ENCODE measurements at places on chromosomes 16 and 17.
A peak's percentile ranks its signal among the peaks of the same experiment; 100 is the strongest.

DNA sequence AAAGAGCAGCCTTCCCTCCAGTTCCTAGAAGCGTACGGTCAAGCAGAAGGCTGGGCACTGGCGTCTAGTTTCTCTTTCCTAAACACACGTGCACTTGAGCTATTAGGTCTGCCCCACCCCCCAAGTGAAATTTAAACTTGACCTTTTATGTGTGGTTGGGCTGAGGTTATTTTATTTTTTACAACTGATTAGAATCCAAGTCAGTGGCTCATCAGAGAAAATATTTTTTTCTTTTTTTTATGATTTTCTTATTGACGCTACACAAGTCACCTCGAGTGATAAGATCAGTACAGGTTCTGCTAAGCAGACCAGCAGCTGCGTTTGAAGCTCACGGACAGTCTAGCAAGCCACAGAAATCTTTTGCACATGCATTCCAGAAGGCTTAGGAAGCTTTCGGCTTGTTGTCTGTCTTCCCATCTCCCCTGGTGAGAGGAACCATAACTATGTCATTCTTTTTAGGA, 95.1 kb downstream of the ZFHX3 start:
- DNase-seq = peak; percentile 62

DNA sequence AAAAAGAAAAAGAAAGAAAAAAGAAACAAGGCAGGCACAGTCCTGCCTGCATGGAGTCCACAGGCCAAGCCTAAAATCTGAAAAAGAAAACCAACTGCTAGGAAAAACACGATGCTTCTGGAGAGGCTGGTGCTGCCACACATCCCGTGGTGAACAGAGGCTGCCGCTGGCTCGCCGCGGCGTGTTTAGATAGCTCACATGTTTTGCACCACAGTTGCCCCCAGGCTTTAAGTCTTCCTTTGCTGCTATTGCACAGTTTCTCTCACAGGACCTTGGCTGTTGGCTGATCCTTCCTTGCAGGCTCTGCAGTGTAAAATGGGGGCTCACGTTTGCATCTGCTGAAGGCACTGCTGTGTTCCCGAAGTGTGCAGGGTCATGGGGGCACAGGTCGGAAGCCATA, 8.6 kb downstream of the SLC6A4 start:
- DNase-seq = no peak

- DNase-seq = no peak
These were observed 96.1 kb downstream of the C17orf67 start for GRCh38 chr17:56737421-56738161.

- no peak for DNase-seq
These were observed 65.1 kb downstream of the RTN4RL1 start for GRCh38 chr17:1959871-1960544.

- DNase-seq = no peak
These were observed 19.6 kb downstream of the COG7 start for GRCh38 chr16:23433261-23433920.

- no peak for DNase-seq
These were observed 117.5 kb downstream of the ASIC2 start for GRCh38 chr17:33175562-33175961.

GRCh38 chr16:79610771-79611170, 10.2 kb upstream of the MAF start:
- DNase-seq = no peak

DNA sequence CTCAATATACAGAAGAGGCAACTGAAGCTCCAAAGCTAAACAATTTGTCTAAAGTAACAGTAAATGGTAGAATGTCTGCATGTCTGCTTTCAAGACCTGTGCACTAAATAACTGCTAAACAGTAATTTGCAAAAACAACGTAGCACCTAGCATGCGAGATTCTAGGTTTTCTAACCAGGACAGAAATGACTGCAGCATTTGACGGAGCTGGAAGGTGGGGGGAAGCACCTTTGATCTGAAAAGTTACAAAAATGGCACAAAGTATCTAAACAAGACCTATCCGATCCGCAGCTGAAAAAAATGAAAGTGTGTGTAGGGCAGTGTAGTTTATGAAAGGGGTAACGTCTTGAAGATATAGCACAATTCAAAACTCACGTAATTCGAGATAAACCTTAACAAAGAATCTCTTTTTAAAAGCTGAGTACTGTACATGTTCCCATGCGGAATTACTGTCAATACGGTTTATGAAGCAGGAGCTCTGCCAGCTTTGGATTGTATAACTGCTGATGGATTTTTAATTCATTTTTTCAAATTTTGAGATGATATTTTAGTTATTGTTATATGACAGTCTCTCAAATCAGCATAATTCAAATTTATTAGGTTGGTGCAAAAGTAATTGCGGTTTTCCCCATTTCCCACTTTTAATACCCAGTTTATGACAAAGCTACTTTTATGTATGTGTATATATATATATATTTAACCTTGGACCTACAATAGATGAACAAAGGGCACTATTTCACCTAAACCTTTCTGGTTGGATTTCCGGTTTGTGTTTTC, 1.2 kb upstream of the WIPI1 start:
- no peak for DNase-seq

GRCh38 chr17:55549140-55549539, 37.9 kb upstream of the SMIM36 start:
- DNase-seq = no peak

DNA sequence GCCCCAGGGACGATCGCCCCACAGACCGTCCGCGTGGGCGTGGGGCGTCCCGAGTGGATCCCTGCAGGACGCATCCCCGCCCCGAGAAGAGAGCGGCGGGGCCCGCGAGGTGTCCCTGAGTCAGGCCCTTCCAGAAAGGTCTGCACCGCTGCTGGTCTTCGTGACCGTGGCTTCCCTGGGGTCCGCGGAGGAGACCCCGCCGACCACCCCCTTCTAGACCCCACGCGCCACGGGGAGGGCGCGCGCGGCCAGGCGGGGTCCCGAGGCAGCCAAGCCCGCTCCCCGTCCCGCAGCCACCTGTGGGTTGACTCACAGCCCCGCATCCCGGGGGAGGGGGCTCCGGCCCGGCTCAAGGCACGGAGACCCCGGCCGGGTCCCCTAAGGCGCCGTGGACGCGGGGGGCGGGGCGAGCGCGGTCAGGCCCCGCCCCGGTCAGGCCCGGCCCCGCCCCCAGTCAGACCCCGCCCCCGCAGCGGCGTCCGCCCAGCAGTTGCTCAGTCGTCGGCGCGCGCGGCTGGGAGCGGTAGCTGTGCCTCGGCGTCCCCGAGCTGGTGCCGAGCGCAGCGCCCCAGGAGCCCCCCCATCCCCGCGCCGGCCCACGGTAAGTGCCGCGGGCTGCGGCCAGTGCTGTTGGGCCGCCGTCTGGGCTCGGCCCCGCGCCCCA, at the start of gene BAIAP3:
BAIAP3 (plus strand) TSS at position 497 of the 664 bp plus-strand sequence. CDS start 4,905 bp downstream, outside the sequence.
- DNase-seq = no peak

GRCh38 chr16:54400261-54400660, 113.7 kb upstream of the IRX3 start:
- no peak for DNase-seq

- DNase-seq = no peak
These were observed 65.7 kb downstream of the TMEM132E start for GRCh38 chr17:34644941-34645550.

GRCh38 chr17:32518646-32519227, 31.9 kb downstream of the CDK5R1 start:
- no peak for DNase-seq

- DNase-seq = no peak
These were observed 132.0 kb downstream of the ANKRD11 start for GRCh38 chr16:89358030-89359005.

DNA sequence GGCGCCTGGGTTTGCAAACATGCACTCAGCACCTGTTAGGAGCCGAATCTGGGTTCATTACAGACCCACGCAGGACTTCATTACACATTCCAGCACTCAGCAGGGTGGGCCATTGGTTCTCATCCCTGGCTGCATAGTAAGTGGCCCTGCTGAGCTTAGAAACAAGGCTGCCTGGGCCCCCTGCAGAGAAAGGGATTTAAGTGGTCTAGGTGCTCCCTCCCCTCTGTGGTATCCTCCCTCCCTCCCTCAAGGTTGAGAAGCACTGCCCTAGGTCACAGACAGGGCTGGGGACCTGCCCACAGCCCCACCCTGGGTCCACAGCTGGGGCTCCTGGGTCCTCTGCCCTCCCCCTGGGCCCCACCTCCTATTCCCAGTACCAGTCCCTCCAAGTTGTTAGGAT, 28.3 kb downstream of the WNT3 start:
- DNase-seq = no peak

- peak; percentile 82 for DNase-seq
These were observed 1.2 kb upstream of the SPAG9 start for GRCh38 chr17:51121620-51122472.

DNA sequence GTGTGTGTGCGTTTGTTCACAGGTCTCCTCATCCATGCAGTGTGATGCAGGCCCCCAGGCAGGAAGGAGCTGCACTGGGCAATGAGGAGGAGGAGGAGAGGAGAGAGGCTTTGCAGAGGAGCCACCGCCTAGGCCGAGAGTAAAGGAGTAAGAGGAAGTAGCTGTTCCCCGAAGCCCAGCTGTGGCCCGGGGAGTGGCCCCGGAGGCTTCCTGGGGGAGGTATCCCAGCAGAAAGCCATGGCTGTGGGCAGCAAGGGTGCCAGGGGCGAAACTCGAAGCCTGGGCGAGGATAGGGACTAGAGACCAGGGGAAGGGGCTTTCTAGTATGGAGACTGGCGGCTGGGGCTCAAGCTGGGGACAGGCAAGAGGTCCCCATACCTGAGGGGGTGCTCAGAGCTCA, 12.2 kb downstream of the C16orf95 start:
- DNase-seq = no peak

DNA sequence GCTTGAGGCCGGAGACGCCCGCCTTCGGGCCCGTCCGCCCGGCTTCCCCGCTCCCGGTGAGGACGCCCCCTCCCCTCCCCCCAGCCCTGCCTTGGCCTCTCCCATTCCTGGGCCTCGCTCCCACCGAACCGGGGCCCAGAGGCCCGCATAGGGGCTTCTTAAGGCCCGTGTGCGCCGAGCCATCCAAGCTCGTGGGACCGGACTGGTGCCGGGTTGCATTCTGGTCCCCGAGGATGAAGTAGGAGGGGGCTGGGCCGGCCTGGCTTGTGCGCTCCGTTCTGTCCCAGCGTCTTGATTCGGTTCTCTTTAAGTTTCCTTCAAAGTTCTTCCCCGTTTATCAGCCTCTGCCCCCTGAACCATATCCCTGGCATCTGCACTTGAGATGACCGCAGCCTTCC, 488 bp downstream of the SENP3 start:
- DNase-seq = no peak

DNA sequence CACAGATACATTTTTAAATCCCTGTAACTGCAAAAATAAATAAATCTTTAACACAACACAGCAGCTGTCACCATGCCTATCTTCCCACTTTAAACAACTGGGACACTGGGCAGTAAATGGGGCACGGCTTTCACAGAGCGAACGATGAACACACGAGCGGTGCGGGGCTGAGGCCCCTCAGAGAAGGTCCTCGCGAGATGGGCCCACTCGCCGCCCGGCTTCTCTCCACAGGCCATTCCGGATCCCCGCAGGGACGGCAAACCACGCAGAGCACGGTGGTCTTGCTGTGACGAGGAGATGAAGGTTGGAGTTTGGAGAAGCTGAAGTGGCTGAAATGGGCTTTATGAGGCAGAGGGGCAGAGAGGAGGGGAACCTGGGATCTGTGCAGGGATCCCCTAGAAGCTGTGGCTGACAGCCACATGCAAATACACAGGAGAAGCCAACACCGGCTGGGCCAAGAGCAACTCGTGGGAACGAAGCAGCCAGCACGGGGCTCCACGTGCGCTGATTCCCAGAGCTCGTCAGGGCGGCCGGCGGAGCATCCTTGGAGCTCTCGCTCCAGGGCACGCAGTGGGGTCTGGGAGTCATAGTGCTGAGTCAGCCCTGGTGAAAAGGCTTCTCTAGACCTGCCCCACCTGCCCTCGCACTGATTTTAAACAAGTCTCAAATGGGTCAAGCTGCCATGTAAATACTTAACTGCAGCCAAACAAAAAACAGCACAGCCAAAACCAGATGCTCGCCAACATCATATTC, 31.7 kb downstream of the CCDC57 start:
- DNase-seq = no peak

DNA sequence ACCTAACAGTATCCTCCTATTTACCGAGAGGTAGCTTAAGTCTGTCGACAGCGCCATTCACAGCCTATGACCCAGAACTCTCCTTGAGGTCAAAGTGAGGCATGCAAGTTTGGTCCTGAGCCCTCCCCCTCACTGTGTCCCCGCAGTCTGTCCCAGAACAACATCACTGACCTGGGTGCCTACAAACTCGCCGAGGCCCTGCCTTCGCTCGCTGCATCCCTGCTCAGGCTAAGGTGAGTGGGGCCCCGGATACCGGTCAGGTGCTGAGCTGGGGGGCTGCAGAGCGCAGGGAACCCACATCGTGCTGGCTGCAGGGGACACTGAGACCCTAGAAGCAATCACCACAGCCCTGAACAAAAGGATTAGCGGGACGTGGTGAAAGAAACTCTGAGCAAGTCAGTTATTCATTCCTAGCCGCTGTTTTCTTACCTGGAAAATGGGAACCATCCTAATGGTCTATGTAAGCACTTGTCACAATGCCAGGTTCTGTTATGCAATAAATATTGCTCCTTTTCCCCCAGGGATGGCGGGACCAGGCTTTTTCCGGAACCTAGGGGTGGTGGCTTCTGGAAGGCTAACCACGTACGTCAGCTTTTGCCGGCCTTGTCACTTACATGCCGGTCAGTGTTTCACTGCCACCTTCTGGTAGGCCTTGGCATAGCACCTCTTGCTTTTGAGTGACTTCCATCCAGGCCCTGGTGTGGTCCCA, 23.8 kb downstream of the DEXI start:
- peak; percentile 59 for DNase-seq

DNA sequence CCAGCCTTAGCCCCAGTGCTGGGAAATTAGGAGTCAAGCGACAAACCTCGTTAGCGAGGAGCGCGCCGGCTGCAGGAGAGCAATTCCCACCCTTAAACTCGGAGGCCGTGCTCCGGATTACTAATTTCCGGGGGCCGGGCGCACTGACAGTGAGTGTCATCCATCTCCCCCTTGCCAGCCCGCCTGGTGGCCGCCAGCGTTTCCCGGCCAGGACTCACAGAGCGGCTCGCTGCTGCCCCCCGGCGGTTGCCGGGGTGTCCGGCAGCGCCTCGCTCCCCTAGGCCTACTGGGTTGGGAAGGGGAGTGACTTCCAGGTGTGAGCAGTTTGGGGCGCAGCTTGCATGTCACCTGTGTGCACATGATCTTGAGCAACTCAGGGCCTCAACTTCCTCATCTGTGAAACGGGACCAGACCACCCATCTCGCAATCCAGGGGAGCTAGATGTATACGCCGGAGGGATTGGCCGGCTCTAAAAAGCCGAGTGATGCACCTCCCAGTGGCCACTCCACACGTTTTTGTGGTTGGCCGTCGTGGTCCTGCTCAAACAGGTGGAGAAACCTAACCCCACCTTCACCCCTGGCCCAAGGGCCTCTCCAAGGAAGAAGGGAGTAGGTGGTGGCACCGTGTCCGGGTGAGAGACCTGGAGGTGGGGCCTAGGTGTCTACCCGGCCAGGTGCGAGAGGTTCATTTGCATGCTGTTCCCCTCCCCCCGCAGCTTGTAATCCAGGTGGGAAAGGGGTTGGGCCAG, 2.5 kb upstream of the GSE1 start:
- no peak for DNase-seq
